Natural killer cell (primary cell): ENCODE measurements at places on chromosomes 11 and 22. TPM values are rescaled to one million over a fixed set of nuclear protein-coding genes. Genes with fewer than 3 reads are reported as not detected.

HTATIP2 gene
- 25.6 TPM for total RNA-seq

IFITM10 gene
- 6.5 TPM for total RNA-seq

HMGXB4 gene
- total RNA-seq: 40.4 TPM

CHRM1 gene
- total RNA-seq: not detected

C11orf87 gene
- not detected for total RNA-seq

SELENOM gene
- total RNA-seq: 14.0 TPM

CREB3L1 gene
- total RNA-seq: not detected

KRTAP5-7 gene
- 0.19 TPM for total RNA-seq

MAP6 gene
- not detected for total RNA-seq

SLC6A5 gene
- not detected for total RNA-seq

CECR2 gene
- total RNA-seq: 0.02 TPM

PKP3 gene
- 0.56 TPM for total RNA-seq

OR2D2 gene
- not detected for total RNA-seq
